Osteoblast (primary cell): ENCODE measurements at places on chromosomes 1 and 21. TPM values are rescaled to one million over a fixed set of nuclear protein-coding genes. Genes with fewer than 3 reads are reported as not detected.
A peak's percentile ranks its signal among the peaks of the same experiment; 100 is the strongest.

TCHH gene
- total RNA-seq = not detected in 2 replicates

SEC16B gene
- 2.9 and 3.3 TPM in 2 replicates for total RNA-seq

MAP3K7CL gene
- total RNA-seq = 15.6 and 19.9 TPM in 2 replicates

DNA sequence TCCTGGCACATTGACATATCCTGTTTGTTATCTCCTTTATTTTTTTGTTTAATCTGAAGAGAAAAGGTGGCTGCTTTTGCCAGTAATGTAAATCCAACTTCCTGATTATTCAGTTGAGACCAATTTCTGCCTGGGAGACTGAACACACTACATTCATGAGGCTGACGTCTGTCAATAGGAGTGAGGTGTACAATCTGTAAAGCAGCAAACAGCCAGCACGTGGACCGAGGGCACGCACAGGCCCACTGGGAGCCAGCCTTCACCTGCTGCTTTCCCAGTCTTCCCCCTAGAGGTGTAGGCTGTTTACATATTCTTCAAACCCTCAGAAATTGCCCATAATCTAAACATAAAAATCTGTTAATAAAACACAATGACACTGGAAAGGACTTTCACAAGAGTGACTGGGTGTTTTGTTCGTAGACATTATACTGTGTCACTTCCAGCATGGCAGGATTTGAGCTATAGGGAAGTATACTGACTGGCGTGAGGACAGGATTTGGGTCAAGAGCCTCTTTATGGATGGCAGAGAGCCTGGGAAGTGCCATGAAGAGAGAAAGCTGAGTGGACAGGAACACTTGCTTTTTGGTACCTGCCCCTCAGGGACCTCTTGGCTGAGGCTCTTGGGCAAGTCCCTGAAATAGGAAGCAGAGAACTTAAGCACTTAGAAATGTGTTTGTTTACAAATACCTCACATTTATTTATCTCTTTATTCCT lies 552.9 kb upstream of the CAMK1G start:
- DNase-seq = no peak

DNA sequence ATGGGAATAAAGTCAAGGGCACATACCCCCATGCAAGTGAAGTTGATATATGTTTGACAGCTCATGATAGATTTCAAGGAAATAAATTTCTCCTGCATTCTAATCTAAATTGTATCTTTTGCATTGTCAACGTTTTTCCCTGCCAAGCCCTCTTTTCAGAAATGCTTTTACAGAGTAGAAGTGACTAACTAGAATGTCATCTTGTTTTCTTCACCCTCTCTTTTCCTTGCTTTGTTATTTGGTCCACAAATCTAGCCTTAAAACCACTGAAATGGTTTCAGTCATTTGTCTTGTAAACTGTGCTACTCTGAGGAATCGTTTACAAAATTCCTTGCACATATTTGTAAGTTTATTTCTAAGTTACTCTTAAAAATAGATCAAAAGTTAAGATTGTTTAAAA lies 600.8 kb upstream of the CXADR start:
- peak; percentile 49 for DNase-seq

GRCh38 chr1:227244339-227245118 lies 73.8 kb downstream of the CDC42BPA start:
- DNase-seq = no peak

DNA sequence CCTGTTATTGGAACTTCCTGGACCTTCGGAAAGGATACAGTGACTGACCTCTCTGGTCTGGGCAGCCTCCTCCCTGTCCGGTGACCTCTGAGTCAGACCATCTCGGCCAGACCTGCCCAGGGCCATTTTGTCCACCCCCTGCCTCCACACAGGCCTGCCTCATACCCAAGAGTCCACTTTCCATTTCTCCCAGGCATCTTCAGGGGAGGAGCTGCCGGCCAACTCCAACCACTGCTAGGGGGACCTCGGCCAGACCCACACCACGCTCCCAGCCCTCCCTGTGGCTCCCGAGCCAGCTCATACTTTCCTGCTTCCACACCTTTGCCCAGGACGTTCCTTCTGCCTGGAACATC lies 29.5 kb upstream of the RUNX3 start:
- DNase-seq = no peak

- no peak for DNase-seq
Observed at GRCh38 chr1:110857964-110858948, 14.7 kb upstream of the CD53 start.
